A549 treated with ZK216348 at 1 μM for 4 hours (cell line): ENCODE measurements at places on chromosomes 1 and 21. TPM values are rescaled to one million over a fixed set of nuclear protein-coding genes. Genes with fewer than 3 reads are reported as not detected.

MAD2L2 gene
- 41.8 to 55.4 TPM (median 48.4 TPM) in 5 replicates for total RNA-seq

TARS2 gene
- 15.2 to 24.4 TPM (median 23.7 TPM) in 5 replicates for total RNA-seq

HSD3B2 gene
- total RNA-seq: not detected in 5 replicates

RGS4 gene
- total RNA-seq: 0.21 to 0.31 TPM in 2 of 5 replicates, not detected in the others

AMPD1 gene
- total RNA-seq: 0.32 TPM in 1 of 5 replicates, not detected in the others

RUNX3 gene
- 3.6 to 9.7 TPM (median 6.1 TPM) in 5 replicates for total RNA-seq
